ENCODE measurements at places on chromosomes 13 and 19. TPM values are rescaled to one million over a fixed set of nuclear protein-coding genes. Genes with fewer than 3 reads are reported as not detected.

DNA sequence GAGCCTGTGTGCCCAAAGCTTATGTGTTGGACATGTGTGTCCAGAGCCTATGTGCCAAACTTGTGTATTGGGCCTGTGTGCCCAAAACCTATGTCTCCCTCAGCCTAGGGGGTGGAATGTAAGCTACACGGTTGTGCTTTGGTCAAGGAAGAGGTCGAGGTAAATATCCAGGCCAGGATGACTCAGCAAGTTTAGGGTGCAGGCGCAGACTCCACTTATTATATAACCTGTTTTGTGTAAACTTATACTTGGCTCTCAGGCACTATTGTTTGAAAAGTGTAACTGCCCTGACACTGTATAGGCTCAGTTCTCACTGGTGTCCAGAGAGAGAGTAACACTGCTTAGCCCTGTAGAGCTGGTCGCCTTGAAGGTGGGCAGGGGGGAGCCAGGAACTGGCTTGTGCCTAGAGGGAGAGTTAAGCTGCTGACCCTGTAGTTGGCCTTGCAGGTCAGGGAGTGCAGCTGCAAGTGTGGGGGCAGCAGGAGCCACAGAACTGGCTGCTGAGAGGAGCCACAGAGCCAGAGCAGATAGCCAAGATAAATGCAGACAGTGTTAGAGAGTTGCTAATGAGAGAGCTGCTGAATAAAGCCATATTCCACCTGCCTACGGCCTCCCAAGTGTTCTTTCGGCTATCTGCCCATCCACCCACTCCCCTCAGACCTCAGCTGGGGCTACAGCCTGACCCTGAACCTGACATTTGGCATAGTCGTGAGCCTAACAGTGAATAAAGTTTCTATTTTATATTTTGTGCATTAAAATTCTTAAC, 517.2 kb upstream of the SLITRK1 start:
- no peak for DNase-seq

DNA sequence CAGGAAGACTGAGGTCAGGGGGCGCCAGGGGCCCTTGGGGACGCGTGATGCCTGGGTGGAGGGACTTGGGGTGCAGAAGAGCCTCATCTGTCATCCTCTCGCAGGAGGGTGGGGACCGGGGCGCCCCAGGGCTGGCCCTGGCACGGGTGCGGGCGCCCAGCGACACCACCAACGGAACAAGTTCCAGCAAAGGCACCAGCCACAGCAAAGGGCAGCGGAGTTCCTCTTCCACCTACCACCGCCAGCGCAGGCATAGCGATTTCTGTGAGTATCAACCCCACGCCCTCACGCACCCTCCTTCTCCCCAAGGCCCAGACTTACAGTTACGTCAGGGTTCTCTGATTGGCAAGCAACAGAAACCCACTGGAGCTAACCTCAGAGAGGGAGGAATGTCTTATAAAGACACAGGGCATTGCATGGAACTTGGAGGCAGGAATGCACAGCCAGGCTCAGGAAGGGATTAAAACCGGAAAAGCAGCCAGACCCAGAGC, 29.4 kb downstream of the MARK4 start:
- DNase-seq, result no peak

The ZNF177 gene
- 3.7 TPM for total RNA-seq

GRCh38 chr19:38093587-38093986, 130.4 kb downstream of the DPF1 start:
- no peak for DNase-seq

The SLC25A41 gene
- not detected for total RNA-seq

The C1QTNF9 gene
- total RNA-seq, result 0.26 TPM

All from ureter (tissue), 1 donor.